MM.1S (cell line): ENCODE measurements at places on chromosomes 7 and 10.
A peak's percentile ranks its signal among the peaks of the same experiment; 100 is the strongest.

- DNase-seq: no peak
These were observed 1.7 kb downstream of the SHTN1 start for GRCh38 chr10:117003336-117003735.

DNA sequence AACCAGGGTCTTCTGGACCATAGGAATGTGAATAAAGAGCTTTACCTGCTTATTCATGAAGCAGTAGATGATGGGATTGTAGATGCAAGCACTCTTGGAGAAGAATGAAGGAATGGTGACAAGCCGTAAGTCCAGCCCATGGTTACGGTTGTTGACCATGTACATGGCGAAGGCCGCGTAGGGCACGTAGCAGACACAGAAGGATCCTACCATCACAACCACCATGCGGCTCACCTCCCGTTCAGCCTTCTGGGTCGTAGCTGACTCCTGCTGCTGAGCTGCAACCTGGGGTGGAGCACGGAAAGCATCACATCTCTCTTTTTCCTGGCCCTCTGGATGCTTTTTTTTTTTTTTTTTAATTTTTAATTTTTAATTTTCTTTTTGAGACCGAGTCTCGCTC is 2.0 kb downstream of the OPN1SW start:
- no peak for DNase-seq

GRCh38 chr7:1193593-1194424 is 33.8 kb upstream of the ZFAND2A start:
- DNase-seq: peak; percentile 66

- no peak for DNase-seq
These were observed 89.2 kb upstream of the CAPZA2 start for GRCh38 chr7:116772926-116773749.

DNA sequence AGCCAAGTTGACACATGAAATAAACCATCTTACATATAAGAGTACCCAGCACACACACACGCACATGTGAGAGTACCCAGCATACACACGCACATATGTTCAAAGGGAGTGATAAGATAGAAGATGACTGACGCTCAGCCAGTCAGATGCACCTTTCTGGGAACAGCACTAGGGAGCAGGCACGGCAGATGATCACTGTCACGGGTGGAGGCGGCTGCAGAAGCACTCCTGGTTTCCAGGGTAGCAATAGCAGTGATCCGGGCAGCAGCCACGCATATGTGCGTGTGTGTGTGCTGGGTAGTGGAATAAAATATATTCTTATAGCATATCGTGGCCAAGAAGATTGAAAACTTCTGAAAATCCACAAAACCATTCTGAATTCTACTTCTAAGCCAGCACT is 85.8 kb upstream of the NAMPT start:
- no peak for DNase-seq

GRCh38 chr7:138661069-138661635 is 40.0 kb downstream of the SVOPL start:
- no peak for DNase-seq

DNA sequence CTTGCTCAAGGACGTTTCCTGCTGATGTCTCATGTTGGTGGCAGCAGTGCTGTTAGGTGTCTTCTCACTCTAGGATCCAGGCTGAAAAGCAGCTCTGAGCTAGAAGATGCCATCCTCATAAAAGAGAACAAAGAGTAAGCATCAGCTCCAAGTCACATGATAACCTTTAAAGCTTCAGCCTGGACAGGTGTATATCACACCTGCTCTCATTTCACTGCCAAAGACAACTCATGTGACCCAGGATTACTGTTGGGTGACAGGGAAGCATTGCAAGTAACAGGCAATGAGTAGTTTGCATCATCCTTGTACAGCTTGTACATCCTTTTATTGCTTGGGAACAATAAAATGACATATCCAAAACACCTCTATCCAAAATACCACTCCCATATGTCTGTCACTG is 423.4 kb upstream of the DPP6 start:
- no peak for DNase-seq

- DNase-seq: no peak
These were observed 61.8 kb downstream of the INHBA start for GRCh38 chr7:41641011-41641664.

- no peak for DNase-seq
These were observed 17.7 kb downstream of the TSPAN14 start for GRCh38 chr10:80471715-80472233.

- no peak for DNase-seq
These were observed 10.5 kb downstream of the ST8SIA6 start for GRCh38 chr10:17443707-17444387.

DNA sequence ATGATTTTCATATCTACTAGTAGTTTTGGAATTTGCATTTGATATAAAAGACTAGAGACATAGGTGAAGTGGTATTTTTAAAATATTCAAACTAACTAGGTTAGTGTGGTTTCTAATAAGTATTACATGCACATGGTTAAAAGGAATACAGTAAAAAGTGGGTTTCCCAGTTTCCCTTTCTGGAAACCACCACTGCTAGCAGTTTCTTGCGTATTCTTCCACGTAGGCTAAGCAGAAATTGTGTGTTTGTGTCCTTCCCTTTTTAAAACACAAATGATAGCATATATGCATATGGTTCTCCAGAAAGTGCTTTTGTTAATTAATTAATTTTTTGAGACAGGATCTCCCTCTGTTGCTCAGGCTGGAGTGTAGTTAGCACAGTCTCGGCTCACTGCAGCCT is 15.4 kb downstream of the NRF1 start:
- no peak for DNase-seq

- DNase-seq: no peak
These were observed 203.1 kb upstream of the VSTM2A start for GRCh38 chr7:54339073-54339472.

GRCh38 chr7:45682836-45683555 is 108.8 kb downstream of the ADCY1 start:
- no peak for DNase-seq

GRCh38 chr10:102645388-102645740 is 1.1 kb downstream of the TRIM8 start:
- DNase-seq: no peak

- no peak for DNase-seq
These were observed 85.5 kb downstream of the KIAA1549 start for GRCh38 chr7:138895679-138896078.

DNA sequence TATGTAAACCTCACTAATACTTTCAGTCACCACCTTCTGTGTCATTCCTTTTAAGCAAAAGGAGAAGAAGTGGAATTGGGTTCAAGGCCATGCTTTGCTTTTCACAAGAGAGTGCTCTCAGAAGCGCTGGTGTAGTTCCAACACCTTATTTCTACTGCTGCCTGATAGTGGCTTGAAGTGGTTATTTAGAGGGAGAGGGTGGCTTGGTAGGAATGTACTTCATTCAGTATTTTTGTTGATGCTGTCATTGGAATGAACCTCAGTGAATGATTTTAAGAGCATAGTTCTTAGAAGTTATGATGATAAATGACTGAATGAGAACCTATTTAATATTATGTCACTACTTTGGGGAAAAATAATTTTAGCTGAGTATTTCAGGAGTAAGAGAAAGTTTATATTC is 396.7 kb downstream of the EXOC4 start:
- no peak for DNase-seq

DNA sequence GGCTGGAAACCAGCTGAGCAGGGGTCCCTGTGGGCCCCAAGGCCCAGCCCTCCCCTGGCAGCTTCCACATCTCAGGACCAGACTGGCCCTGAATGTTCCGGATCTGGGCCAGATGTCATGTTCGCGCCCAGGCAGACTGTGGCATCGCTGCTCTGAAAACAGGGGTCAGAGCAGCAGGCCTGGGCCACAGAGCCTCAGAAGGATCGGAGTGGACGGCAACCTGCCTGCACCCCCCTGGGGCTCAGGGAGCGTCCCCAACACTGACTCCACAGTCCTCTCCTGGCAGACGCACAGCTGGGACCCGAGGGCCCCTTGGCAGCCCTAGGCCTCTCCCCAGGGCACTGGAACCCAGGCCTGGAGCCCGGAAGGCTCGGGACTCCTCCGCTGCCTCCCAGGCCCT is 91.3 kb upstream of the DNAAF5 start:
- no peak for DNase-seq

- DNase-seq: no peak
These were observed 64.9 kb downstream of the EEPD1 start for GRCh38 chr7:36217961-36218284.

DNA sequence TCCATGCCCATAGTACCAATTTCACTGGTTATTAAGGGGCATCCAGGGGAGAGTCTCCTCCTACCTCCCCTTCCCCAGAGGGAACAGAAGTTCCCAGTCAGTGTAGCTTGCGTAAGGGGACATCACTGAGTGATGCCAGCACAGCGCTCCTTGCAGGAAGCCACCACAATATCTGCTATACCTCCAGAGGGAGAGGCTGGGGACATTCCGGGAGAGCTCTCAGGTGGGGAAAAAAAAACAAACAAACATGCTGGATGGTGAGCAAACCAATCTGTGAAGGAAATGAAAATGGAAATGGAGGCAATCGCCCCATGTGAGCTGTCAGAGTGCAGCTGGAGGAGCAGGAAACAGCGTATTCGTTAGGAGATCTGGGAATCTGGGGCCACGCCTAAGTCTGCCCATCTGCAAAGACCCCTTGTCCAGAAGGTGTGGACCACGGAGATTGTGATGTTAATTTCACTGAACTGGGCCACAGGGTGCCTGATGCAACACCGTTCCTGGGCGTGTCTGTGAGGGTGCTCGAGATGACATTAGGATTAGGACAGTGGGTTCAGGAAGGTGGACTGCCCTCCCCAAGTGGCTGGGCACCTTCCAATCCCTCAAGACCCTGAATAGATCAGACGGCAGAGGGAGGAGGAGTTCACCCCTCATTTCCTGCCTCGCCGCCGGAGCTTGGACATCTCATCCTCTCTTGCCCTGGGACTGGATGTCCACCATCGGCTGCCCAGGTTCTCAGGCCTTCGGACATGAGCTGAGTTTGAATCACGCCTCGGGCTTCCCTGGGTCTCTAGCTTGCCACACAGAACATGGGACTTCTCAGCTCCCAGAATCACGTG is 30.5 kb downstream of the GNA12 start:
- DNase-seq: no peak

DNA sequence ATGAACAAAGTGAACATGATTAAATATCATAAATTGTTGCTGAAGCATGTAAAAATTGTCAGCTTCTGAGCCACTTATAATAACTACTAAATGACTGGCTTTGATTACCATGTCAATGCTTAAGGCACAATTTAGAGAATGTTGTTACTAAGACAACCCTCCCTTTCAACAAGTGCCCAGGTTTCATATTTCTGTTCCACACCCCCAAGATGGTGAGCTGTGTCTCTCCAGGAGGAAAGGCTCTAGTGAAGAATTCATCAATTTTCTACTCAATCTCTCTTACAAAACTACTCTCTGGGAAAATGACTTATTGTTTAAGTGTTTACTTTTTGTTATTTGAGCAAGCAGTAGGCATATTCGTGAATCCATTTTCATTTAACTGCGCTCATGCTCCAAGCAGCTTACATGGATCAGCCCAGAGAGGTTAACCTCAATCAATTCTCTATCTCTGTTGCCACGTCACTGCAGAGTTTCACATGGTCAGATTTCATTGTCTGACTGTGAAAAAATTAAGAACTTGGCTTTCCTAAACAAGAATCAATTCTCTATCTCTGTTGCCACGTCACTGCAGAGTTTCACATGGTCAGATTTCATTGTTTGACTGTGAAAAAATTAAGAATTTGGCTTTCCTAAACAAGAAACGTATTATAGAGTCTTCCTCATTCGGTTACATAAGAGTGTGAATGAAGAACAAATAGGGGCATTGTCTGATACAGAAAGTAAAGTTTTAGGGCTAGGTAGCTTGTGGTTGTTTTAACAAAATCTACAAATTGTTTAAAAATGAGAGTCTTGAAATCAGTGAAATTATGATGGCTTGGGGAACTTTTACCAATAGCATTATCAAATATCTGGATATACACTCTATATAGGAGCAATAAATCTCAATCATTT is 49.7 kb downstream of the CCDC71L start:
- DNase-seq: no peak

- no peak for DNase-seq
These were observed at the start of gene TUBAL3 for GRCh38 chr10:5404208-5405041. Gene TUBAL3, minus strand, starts transcription at chr10:5404828. Its CDS starts 36 bp downstream, at chr10:5404792.

- peak; percentile 80 for DNase-seq
These were observed 197.5 kb upstream of the KMT2E start for GRCh38 chr7:104816537-104816936.

DNA sequence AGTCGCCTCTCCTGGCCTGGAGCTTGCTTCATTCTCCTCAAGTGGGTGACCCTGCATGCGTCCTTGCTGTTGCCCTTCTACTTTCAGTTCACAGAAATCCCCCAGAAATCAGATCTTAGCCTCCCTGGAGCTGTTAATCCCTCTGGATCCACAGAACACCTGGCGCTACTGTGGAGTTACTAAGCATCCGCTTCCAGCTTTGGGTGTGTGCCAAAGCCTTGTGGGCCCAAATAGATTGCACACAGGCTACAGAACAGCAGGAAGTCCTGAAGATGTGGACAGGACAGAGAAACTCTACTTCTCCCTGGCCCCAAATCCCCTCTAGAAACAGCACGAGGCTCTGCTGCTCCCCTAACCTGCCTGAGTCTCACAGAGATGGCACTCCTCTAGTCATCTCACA is 36.6 kb upstream of the PDLIM1 start:
- DNase-seq: no peak

- peak; percentile 18 for DNase-seq
These were observed 30.8 kb downstream of the CHCHD3 start for GRCh38 chr7:133051066-133051465.

GRCh38 chr7:1941464-1942242 is 271.6 kb downstream of the ELFN1 start:
- DNase-seq: no peak

- DNase-seq: peak; percentile 40
These were observed 69.5 kb upstream of the VOPP1 start for GRCh38 chr7:55641811-55642210.

- DNase-seq: no peak
These were observed 261.5 kb upstream of the KLF14 start for GRCh38 chr7:130995252-130996081.

- no peak for DNase-seq
These were observed 132.3 kb upstream of the CDK1 start for GRCh38 chr10:60645980-60646379.

DNA sequence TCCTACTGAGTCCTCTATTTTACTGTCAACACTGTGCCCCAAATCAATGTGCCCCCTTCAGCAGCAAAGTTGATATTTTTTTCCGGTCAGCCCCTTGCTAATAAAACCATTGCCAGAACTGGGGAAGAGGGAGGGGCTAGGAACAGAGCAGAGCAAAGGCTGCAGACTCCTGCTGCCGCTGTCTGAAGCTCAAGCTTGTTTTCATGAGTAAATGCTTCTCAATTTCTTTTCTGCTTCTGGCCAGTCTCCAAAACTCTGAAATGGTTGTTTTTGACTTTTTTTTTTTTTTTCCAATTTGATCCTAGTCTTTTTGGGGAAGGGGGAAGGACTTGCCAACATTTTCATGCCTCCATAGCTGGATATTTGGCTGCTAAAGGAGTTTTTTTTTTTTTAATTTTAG is 26.7 kb upstream of the PROSER2 start:
- DNase-seq: no peak

DNA sequence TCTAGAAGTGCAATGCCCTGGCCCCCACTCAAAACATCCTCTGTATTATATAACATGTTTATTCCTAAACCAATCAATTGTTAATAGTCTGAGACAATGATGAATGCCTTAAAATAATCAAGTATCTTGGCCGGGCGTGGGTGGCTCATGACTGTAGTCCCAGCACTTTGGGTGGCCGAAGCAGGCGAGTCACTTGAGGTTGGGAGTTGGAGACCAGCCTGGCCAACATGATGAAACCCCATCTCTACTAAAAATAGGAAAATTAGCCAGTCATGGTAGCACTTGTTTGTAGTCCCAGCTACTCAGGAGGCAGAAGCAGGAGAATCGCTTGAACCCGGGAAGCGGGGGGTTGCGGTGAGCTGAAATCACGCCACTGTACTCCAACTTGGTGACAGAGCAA is 29.4 kb upstream of the CACNA2D1 start:
- DNase-seq: no peak
